ENCODE measurements at places on chromosomes 7 and 10.

- DNase-seq: no peak
Observed at GRCh38 chr7:27171637-27172314, 2.3 kb downstream of the HOXA10 start.

DNA sequence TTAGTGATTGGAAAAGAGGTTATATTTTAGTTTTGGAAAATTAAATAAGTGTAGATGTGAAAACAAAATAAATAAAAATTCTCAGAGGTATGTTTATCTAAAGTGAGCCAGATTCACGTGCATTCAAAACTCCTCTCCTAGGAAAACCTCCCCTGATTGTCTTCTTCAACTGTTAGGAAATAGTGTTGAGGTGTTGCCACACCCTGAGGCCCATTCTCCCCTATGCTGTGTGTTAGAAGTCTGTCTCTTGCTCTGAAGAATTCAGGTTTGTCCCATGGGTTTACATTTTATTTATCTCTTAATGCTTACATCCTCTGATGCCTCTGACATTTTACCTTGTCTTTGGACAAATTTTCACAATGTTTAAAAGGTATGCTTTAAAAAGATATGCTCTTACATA lies 40.3 kb downstream of the PTPRE start:
- DNase-seq: no peak

DNA sequence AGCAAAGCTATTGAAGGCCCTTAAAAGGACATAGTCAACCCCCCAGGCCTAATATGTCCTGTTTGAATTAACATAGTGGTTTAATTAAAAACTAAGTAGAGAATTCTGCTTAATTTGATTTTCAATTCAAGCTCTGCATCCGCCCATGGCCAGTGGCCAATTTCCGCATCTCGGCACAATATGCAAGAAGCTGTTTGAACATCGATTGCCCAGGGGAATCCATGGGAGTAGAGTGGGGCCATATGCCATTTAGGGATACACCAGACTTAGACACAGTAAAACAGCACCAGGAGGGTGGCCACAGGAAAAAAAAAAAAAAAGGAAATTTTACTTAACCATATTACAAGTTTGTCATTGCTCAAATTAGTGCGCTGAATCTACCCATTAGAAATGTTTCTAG lies 100.4 kb downstream of the LMBR1 start:
- no peak for DNase-seq

GRCh38 chr7:7505915-7506314 lies 29.8 kb downstream of the COL28A1 start:
- no peak for DNase-seq

GRCh38 chr7:100432053-100432452 lies 2.4 kb downstream of the MEPCE start:
- DNase-seq: no peak

DNA sequence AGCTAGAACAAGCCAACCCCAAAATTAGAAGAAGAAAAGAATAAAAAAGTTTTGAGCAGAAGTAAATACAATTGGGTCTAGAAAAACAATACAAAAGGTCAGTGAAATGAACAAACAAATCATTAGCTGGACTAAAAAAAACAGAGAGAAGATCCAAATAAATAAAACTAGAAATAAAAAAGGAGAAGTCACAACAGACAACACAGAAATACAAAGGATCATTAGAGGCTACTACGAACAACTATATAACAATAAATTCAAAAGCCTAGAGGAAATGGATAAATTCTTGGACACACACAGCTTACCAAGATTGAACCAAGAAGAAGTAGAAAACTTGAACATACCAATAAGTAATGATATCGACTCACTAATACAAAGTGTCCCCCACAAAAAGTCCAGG lies 13.4 kb upstream of the ADRA2A start:
- DNase-seq: no peak

GRCh38 chr7:12638851-12639456 lies 48.5 kb upstream of the ARL4A start:
- DNase-seq: no peak

- DNase-seq: no peak
Observed at GRCh38 chr7:100053215-100053614, 3.6 kb downstream of the ZSCAN21 start.

DNA sequence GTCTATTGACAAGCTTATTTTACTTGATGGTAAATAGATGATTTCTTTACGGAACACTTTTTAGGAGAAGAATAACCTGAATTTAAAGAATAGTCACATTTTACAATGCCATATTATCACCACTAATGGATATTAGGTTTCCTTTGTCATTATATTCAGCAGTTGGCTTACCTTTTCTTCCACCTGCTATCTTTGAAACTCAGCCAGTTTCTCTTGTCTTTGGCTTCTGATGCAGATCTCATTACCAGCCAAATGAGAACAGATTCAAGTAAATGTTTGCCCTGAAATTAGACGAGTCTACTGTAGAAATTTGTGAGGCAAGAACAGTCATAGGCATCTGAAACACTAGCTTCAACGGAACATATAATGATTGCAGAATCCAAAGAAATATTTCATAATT lies 85.5 kb upstream of the OIT3 start:
- no peak for DNase-seq

DNA sequence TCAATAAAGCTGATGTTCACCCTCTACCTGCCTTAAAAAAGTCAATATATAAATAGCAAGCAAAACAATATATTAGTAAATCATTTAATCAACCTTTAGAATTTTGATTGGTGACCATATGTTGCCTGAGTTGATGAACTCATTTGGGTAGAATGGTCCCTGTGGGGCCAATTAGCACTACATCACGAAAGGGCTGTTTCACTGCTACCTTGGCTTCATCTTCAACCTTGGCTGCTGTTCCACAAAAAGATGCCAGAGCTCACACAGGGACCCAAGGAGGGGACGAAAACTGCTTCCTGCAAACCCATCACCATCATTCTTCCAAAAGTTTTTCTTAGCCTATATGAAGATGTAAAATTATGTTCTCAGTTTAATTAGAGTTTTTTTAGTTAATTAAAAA lies 35.4 kb upstream of the HBP1 start:
- no peak for DNase-seq

GRCh38 chr7:75985518-75986146 lies 8.8 kb downstream of the TMEM120A start:
- no peak for DNase-seq

- DNase-seq: no peak
Observed at GRCh38 chr7:8217200-8218068, 44.5 kb downstream of the ICA1 start.

- no peak for DNase-seq
Observed at GRCh38 chr10:80596391-80597257, 58.9 kb downstream of the SH2D4B start.

GRCh38 chr7:138434597-138435019 lies 25.5 kb upstream of the TRIM24 start:
- no peak for DNase-seq

- DNase-seq: no peak
Observed at GRCh38 chr7:53358269-53358668, 322.8 kb downstream of the POM121L12 start.

- DNase-seq: no peak
Observed at GRCh38 chr10:62399211-62399610, 25.0 kb downstream of the ZNF365 start.

DNA sequence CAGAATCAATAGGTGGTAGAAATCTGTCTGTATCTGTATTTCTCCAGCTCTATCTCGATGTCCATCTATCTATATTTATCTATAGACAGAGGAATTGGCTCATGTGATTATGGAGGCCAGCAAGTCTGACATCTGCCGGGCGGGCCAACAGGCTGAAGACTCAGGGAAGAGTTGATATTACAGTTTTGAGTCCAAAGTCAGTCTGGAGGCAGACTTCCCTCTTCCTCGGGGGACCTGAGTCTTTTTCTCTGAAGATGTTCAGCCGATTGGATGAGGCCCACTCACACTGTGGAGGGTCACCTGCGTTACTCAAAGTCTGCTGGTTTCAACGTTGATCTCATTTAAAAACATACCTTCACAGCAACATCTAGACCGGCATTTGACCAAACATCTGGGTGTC lies 98.7 kb downstream of the RAMP3 start:
- DNase-seq: no peak

GRCh38 chr10:7889947-7890542 lies 71.7 kb downstream of the TAF3 start:
- DNase-seq: no peak

- no peak for DNase-seq
Observed at GRCh38 chr10:78982726-78983125, 86.0 kb upstream of the ZMIZ1 start.

DNA sequence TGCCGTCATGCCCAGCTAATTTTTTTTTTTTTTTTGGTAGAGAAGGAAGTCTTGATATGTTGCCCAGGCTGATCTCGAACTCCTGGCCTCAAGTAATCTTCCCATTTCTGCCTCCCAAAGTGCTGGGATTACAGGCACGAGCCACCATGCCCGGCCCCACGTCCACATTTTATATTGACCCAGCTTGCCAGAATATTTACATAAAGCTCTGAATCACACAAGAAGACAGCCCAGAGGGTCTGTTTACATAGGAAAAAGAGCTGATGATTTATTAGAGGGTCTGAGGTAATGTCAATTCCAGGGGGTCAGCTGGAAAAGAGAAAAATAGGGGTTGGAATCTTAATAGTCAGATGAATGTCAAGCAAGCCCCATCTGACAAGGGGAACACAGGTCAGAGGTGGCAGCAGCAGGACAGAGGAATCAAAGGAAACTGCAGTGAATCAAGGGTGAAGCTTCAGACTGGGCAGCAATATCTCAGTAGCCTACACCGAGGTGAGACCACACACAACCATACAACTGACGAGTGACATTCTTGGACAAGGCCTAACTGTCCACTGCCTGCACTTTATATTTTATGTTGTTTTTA lies 15.8 kb upstream of the SLF2 start:
- DNase-seq: no peak

DNA sequence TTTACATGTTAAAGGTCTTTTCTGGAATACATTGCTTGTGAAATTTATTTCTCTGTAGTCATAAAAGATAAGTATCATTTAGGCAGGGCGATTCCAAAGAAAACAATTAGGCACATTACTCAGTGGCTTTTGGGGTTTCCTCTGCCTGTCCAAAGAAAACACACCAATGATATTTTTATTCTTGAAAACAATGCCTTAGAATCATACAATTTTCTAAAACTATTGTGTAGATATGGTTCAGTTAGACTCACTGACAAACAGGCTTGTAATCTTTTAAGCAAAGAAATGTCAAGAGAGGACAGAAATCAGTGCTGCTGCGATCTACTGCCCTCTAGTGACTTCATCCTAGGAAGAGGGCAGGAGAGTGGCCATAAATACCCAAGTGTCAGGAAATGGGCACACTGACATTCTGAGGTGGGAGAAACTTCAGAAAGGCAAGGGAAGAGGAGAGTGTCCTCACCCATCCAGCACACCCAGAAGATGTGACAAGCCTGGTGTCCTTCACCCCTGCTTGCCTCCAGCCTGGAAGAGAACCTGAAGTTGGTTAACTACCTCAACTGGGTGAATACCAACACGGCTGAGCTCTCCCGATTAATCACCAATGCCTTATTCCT lies 120.5 kb downstream of the GALNT11 start:
- no peak for DNase-seq

DNA sequence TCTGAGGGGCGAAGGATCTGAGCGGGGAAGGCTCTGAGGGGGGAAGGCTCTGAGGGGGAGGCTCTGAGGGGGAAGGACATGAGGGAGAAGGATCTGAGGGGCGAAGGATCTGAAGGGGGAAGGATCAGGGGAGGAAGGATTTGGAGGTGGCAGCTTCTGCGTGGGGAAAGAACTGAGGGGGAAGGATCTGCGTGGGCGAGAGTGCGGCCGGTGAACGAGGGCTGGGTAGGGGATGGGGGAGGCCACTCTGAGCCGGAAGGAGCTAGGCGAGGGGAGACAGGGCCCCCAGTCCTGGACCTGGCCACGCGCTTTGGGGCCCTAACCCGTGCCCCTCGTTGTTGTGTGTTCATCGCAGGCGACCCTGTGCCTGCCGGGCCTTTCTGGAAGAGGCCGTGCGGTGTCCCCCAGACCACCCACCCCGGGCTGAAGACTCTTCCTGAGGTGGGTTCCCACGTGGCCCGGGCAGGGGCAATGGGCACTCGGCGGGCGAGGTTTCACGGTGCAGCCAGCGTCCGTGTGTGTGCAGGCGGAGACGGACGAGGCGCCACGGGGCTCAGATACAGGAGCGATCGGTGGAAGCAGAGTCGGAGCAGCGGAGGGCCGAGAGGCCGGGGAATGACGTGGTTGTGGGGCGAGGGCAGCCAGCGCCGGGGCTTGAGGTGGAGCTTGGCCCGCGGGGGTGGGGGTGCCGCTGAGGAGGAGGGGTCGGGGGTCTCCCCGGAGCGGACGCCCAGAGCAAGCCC lies 2.0 kb downstream of the CALY start:
- DNase-seq: no peak

Data from stimulated activated CD4-positive, alpha-beta T cell treated with anti-CD3 and anti-CD28 coated beads, TNF-alpha, amount 100 ng/mL, for 1 hour (primary cell).